ENCODE measurements at places on chromosomes 5 and 9.
A peak's percentile ranks its signal among the peaks of the same experiment; 100 is the strongest.

DNA sequence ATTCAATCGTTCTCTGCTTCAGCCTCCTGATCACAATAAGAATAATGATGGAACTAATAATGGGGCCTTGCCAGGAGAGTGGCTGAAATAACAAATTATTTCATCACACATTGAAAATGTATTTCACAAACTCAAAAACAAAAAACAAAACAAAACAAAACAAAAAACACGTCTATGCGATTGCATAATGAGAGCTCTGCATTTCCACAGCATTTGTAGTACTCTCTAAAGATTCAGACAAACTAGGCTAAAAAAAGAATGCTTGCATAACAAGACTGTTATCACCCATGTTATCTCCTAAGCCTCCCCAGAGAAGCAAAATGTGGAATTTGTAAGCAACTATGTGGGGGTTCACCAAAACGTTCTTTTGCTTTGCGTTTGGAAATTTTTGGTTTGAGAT lies 48.1 kb downstream of the PRELID2 start:
- no peak for DNase-seq
- H3K36me3 ChIP-seq, result no peaks in the 10 kb centered on the region
- H3K4me3 ChIP-seq, result no peak overlapping the region
- no peak overlapping the region for H3K27ac ChIP-seq

DNA sequence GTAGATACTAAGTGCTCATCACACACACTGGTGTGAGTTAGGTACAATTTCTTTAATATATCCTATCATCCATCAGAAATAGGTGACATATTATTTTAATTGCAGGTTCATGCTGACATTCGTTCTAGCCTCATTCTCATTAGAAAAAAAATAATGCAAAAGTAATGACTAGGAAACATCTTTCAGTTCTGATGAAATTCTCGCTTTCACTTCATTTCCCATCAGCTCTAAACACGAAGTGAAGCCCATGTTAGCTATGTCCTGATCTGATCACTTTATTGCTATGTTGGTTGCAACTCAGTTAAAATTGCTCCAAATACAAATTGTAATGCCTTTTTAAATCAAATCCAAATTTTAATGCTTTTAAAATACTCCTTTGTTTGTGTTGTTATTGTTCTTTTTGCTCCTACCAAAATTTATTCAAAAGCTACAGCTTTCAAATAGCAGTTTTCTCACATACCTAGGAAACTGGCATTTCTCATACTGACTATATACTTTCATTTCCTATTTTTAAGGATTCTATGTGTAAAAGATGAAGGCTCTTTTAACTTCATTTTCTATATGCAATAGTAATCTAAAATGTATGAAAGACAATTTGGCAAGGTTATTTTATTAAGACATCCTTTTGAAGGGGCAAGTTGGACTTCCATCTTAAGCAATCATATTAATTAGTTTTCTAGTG lies 1237.8 kb upstream of the ACO1 start:
- no peak overlapping the region for H3K27ac ChIP-seq
- no peak overlapping the region for H3K4me3 ChIP-seq
- DNase-seq, result no peak
- H3K36me3 ChIP-seq, result no peaks in the 10 kb centered on the region
- H3K27me3 ChIP-seq, result no peaks in the 10 kb centered on the region

GRCh38 chr5:73231246-73231778 lies 58.3 kb downstream of the TMEM174 start:
- H3K4me3 ChIP-seq, result no peak overlapping the region
- H3K27ac ChIP-seq, result no peak overlapping the region
- H3K4me1 ChIP-seq, result peaks cover 28% of the 10 kb centered on the region

- H3K4me1 ChIP-seq, result no peaks in the 10 kb centered on the region
- no peak overlapping the region for H3K27ac ChIP-seq
- DNase-seq, result no peak
- no peaks in the 10 kb centered on the region for H3K27me3 ChIP-seq
Observed at GRCh38 chr9:118336943-118337330, 632.7 kb downstream of the TLR4 start.

DNA sequence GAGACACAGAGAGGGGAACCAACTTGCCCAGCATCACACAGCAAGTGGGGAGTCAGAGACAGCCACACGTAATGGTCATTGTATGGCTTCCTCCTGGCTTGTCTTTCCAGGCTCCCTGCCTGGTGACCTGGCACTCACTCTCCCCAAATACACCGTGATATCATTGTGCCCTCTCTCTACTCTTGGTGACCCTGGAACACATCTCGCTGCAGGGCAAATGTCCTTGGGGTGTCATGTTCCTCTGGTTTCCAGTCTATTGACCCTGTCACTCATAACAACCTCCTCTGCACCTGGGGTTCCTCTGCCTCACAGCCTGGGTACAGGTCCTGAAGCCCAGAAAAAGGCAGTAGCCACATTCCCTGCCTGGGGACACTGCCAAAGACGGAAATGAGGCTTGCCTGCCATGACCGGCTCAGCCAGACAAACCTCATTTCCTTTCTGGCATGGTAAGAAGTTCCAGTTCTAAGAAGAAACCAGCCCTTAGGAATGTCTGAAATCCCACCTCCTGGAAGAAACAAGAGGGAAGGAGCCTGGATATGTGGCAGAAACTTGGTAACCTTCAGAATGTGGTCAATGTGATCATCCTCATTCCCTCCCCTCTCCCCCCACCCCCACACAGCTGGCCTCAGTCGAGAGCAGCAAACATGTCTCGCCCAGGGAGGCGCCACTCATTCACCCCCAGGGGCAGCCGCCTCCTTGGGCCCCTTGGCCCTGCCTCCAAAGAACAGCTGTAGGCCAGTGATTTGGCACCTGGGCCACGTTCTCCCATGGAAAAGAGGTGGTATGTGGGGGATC lies 30.6 kb upstream of the SMU1 start:
- DNase-seq, result no peak
- H3K27ac ChIP-seq, result no peak overlapping the region
- H3K4me3 ChIP-seq, result no peak overlapping the region
- peaks cover 2% of the 10 kb centered on the region for H3K36me3 ChIP-seq

DNA sequence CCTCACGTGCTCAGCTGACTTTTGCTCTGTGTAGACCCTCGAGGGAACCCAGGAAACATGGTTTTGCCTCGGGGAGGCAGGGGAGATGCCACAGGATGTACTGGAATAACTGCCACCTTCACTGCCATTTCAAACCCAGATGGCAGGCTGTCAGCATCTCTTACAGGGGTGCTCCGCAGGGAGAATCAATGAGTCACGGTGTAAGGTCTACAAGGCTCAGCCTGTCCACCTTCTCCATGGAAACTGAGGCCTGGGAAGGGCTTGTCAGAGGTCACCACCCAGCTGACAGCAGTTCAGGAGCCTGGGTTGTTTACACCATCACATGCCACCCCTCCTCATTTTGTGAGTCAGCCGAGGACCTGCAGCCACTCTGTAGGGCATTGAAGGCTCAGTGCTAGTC lies 30.8 kb downstream of the DAB2IP start:
- H3K36me3 ChIP-seq, result no peaks in the 10 kb centered on the region
- H3K27me3 ChIP-seq, result peaks cover 5% of the 10 kb centered on the region
- no peaks in the 10 kb centered on the region for H3K4me1 ChIP-seq
- H3K4me3 ChIP-seq, result no peak overlapping the region

- DNase-seq, result no peak
- no peak overlapping the region for H3K4me3 ChIP-seq
- peaks cover 5% of the 10 kb centered on the region for H3K27me3 ChIP-seq
- no peak overlapping the region for H3K27ac ChIP-seq
Observed at GRCh38 chr9:107103621-107104020, 179.5 kb upstream of the RAD23B start.

DNA sequence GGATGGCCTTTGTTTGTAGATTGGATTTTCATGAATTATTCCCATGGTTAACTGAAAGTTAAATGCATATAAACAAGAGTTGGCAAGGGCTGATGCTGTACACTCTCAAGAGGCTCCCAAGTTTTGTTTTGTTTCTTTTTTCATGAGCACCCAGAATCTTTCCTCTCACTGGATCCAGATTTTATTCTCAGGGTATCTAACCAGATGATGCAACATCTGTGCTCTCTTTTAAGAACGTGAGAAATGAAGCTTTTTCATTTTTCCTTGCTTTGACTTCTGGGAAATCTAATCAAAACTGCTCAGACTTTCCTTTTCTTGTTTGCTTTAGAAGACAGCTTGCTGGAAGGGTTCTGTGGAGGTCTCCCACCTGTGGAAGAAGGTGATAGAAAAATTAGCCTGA lies 142.7 kb upstream of the SLC12A2 start:
- DNase-seq, result no peak
- no peak overlapping the region for H3K4me3 ChIP-seq
- peaks cover 11% of the 10 kb centered on the region for H3K4me1 ChIP-seq
- H3K27ac ChIP-seq, result no peak overlapping the region
- no peaks in the 10 kb centered on the region for H3K36me3 ChIP-seq

DNA sequence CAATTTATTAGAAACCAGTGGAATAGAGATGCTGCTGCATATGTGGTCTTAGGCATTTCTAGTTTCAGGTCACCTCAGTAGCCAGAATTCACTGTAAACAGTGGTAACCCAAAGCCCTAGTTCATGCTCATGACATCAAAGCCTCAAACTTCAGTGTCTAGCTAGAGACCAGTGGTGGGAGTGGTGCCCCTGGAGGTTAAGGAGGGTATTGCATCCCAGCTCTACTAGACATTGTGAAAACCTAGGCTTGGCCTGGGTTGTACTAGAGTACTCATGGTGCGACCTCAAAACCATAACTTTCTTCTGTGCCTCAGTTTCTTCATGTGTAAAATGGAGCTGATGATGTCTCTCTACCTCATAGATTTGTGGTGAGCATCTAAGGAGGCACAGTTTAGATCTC lies 18.8 kb downstream of the COL5A1 start:
- no peak overlapping the region for H3K4me3 ChIP-seq
- DNase-seq, result peak; percentile 53
- no peak overlapping the region for H3K27ac ChIP-seq
- H3K4me1 ChIP-seq, result no peaks in the 10 kb centered on the region
- H3K27me3 ChIP-seq, result no peaks in the 10 kb centered on the region
- H3K36me3 ChIP-seq, result peaks cover 5% of the 10 kb centered on the region

Data from activated CD4-positive, alpha-beta T cell treated with anti-CD3 and anti-CD28 coated beads for 36 hours (primary cell).